ENCODE measurements at places on chromosomes 11 and 22. TPM values are rescaled to one million over a fixed set of nuclear protein-coding genes. Genes with fewer than 3 reads are reported as not detected.

- no peak for DNase-seq
These were observed 42.4 kb downstream of the GLYATL2 start for GRCh38 chr11:58801974-58802545.

- peak; percentile 20 for DNase-seq
These were observed 933 bp upstream of the DLAT start for GRCh38 chr11:112024178-112024772.

DNA sequence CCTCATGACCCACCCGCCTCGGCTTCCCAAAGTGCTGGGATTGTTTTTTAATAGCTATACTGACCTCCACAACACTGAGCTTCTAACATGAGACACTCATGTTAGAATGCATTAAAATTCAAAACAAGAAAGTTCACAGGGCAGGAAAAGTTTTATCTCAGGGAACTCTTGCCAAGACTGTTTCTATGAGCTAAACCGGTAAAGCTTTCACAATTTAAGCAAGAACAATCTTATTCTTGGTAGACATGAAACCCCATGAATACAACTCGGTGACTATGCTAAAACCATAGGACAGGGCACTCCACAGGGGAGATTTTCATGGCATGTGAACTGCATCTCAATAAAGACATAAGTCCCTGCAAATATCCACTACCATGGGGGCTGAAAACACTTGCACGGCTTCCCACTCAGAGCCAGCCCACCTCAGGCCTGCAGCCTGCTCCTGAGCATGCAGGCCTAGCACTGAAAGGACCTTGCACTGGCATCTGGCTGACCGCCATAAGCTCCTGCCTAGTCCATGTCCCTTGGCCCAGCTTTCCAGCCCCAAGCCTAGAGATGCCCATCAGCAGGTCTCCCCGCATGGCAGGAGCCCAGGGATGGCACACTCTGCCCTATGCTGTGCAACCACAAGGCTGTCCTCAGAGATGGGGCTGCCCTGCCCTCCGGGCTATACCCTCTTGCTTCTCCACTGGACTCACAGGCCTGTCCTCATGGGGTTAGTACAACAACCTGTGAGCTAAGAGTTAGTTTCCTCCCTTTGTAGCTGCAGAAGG is 58.4 kb downstream of the DGCR2 start:
- no peak for DNase-seq

DNA sequence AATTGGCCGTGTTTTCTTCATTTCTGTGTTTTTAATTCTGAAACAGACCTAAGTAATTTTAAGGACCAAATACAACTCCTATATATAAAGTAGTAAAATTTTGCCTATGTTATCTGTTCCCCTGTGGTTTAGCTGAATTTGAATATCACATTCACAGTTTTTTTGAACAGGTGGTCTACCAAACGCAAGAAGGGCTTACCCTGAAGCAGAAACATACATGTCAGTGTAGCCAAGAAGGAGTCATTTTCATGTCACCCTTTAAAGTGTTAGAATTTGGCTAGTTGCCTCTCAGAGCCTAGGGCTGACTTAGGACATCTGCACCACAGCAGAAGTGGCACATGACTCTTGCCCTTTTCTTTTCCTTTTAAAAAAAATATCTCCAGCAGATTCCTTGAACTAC is 34.3 kb downstream of the MYBPC3 start:
- no peak for DNase-seq

- no peak for DNase-seq
These were observed 32.6 kb downstream of the PRDM11 start for GRCh38 chr11:45178890-45179671.

- DNase-seq, result no peak
These were observed 134.0 kb upstream of the TEAD1 start for GRCh38 chr11:12540075-12540680.

The ADAMTS15 gene
- not detected for total RNA-seq

GRCh38 chr11:61042961-61043540 is 59.2 kb upstream of the CD5 start:
- DNase-seq, result no peak

- no peak for DNase-seq
These were observed 6.8 kb upstream of the SMCO4 start for GRCh38 chr11:93549976-93550375.

GRCh38 chr11:116835042-116835772 is 2.2 kb downstream of the APOA1 start:
- no peak for DNase-seq

DNA sequence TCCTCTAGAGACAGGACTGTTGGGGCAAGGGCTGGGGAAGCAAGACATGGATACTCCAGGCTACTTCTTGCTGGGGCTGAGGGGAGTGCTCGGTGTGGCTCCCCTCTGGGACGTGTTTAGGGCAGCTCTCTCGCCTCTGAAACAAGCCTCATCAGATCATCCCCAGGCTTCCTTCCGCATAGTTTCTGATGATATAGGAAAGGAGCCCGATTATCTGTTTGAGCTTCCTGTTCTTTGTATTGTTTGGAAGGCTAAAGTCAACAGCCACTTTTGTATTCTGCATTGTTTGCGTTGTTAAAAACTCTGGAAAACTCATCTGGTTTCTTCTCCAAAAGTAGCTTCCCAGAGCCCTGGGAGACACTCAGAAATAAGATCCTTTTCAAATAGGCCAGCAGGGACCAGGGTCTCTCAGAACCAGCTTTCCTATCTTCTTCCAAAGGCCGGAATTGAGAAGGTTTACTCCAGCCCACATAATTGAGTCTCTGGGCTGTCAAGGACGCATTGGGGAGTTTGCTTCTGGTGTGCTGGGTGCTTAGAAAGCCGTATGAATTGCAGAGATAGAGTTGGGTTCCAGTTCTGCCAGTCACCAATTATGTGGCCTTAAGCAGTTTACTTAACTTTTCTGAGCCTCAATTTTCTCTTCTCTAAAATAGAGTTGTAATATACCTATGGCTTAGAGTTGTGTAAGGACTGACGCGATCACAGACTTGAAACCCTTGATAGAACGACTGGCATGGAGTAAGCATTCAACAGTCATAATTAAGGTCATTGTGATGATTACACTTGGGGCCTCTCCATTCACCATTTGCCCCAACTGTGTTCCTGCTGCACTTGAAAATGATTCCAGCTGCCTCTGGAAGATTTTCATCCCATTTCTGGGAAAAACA is 19.1 kb downstream of the CD44 start:
- DNase-seq, result no peak

- no peak for DNase-seq
These were observed 1.3 kb downstream of the LDLRAD3 start for GRCh38 chr11:35945137-35945518.

- no peak for DNase-seq
These were observed 390.1 kb downstream of the CTTN start for GRCh38 chr11:70788248-70789022.

DNA sequence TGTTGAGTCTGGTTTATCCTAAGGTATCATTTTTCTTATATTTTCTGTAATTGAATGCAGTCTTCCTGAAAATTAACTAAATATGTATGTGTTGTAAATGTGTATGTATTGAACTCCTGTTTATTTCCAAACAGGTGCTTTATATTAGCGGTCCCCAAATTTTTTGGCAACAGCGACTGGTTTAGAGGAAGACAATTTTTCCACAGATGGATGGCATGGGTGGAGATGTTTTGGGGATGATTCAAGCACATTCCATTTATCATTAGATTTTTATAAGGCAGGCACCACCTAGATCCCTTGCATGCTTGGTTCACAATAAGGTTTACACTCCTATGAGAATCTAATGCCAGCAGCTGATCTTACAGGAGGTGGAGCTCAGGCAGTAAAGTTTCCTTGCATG is 210.5 kb upstream of the ANO3 start:
- no peak for DNase-seq

DNA sequence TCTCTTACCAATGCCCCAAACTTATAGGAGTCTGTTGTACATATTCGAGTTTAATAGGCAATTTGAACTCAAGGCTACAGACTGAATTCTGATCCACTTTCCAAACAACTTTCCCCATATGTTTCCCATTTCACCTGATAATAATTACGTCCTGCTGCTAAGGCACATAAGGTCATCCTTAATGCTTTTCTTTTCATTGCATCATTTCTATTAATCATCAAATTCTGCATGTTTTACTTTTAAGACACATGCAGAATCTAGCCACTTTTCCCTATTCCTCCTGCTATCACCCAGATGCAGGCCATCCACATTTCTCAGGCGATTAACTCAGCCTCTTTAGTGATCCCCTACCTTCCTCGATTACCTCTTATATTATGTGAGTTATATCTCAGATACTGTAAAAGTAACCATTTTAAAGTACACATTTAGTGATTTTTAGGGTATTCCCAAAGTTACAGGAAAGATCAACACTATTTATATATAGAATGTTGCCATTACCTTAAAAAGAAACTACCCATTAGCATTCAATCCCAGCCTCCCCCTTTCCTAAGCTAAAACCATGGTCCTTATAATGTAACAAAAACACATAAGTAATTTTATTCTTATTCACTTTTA is 14.9 kb downstream of the XKR3 start:
- DNase-seq, result no peak

The SLC22A12 gene
- total RNA-seq, result not detected

- no peak for DNase-seq
These were observed 185.1 kb upstream of the SYT13 start for GRCh38 chr11:45471266-45471665.

- DNase-seq, result no peak
These were observed 88.5 kb downstream of the ZBTB16 start for GRCh38 chr11:114148013-114148382.

DNA sequence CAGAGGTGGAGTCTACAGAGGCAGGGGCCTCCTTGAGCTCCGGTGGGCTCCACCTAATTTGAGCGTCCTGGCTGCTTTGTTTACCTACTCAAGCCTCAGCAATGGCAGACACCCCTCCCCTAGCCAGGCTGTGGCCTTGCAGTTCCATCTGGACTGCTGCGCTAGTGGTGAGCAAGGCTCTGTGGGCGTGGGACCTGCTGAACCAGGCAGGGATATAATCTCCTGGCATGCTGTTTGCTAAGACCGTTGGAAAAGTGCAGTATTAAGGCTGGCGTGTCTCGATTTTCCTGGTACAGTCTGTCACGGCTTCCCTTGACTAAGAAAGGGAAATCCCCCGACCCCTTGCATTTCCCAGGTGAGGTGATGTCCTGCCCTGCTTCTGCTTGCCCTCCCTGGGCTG is 77.7 kb downstream of the GDPD4 start:
- no peak for DNase-seq

The DENND6B gene
- 2.1 TPM for total RNA-seq

GRCh38 chr11:111913031-111913861 is 712 bp downstream of the HSPB2 start:
- DNase-seq, result no peak

DNA sequence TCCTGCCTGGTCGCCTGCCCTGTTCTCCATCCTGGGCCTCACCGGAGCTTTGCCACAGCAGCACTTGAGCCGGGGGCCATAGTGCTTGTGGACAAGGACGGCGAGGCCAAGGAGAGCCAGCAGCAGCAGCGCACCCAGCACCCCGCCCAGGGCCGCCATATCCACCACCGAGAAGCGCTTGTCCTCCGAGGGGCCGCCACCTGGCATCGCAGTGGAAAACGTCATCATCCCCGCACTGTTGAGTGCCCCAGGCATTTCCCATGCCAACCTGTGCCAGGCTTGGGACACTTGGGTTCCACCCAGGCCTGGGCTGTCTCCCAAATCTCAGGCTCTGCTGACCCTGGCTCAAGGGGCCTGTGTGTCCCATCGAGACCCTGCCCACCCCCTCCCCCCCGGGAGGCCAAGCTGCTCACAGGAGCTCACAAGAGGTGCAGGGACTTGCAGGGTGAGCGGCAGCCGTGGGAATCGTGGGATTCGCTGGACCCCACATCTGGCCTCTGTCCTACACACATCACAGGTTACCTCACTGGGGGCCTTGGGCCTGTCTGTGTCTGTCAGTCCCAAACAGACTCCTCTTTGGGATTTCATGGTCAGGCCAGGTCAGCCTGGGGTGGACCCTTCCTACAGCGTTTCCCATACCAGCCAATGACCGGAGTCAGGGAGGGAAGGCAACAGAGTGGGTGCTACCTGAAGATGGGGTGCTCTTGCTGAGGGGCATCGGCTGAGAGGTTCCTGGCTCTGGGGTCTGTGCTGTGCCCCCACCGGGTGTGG is 2.3 kb upstream of the IRF7 start:
- no peak for DNase-seq

DNA sequence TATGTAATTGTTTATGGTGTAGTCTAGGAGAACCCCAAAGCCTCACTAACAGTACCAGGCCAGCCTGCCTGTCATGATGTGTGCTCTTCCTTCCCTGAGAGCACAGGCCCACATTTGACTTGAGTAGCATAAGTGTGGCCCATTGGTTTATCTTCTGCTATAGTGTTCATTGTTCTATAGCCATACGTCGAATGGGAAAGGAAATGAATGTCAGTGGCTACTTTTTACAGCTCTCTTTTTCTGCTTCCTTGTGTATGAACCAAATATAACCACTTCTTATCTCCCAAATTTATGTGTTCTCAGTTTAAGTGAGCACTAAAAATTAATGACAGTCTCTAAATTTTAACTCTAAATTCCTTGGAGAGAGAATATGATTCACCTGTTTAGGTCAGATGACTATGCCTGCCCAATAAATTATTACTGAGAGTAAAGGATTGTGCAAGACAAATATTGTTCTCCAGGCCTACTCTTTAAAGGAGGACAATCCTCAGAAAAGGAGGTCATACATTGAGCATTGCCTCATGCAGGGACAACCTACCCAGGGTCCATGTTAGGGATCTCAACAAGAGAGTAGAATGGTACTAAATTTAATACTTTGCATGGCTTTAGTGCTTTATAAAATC is 222.9 kb upstream of the ARHGAP20 start:
- no peak for DNase-seq

GRCh38 chr22:43783777-43784176 is 28.3 kb downstream of the EFCAB6 start:
- DNase-seq, result no peak

DNA sequence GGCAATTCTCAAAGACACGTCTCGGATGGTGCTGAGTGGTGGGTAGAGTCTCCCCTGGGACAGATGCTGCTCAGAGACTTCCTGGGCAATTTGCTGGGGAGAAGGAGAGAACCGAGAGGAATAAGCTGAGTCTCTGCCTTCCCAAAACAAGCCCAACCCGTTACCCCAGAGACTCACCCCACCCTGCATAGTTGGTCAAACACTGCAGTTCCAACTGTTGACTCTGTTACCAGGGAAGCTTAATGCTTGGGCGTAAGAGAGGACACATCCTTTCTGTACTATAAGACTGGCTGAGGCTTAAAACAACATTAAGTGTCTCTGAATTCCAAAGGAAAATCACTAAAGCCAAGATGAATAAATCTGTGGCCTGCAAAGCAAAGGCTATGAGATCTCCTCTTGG is 68.1 kb downstream of the CCDC81 start:
- no peak for DNase-seq

Measured in naive thymus-derived CD4-positive, alpha-beta T cell (primary cell).